ENCODE measurements at places on chromosomes 12 and 14.

DNA sequence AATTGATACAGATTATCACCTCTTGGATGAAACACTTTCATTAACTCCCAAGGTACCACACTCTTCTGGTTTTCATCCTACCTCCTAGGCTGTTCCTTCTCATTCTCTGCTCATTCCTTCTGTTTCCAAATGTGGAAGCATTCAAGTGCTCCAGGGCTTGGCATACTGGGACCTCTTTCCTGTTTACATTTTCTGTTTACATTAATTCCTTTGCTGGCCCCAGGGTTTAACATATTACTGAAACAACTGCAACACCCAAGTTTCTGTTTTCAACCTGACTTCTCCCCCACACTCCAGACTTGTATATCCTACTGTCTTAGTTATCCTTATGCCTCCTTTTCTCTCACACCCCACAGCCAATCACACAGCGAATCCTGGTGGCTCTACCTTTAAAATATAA is 386.3 kb upstream of the GARIN6 start:
- DNase-seq: no peak

GRCh38 chr14:86777963-86778602 is 1214.9 kb downstream of the GALC start:
- DNase-seq: no peak

DNA sequence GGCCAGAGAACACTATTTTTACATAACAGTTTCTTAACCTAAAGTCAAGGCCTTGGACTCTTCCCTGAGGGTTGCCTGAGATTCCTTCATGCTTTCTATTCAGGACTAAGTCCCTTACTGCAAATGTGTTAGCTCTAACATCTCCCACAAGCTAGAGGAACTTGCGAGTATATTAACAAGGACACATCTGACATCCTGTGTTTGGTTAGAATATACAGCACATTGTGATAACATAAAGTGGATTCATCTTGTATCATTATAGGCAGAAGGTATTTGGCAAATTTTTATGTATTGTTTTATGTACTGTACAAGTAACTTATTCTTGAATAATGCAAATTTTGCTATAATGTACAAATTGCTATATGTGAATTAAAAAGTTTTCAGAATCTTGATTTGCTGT is 45.5 kb downstream of the SH2B3 start:
- DNase-seq: no peak

- DNase-seq: no peak
These were observed 38.0 kb downstream of the CHGA start for GRCh38 chr14:92960706-92961566.

- no peak for DNase-seq
These were observed 16.7 kb downstream of the SLC7A7 start for GRCh38 chr14:22798528-22798927.

GRCh38 chr14:77033622-77034589 is 5.4 kb upstream of the IRF2BPL start:
- peak; percentile 51 for DNase-seq

DNA sequence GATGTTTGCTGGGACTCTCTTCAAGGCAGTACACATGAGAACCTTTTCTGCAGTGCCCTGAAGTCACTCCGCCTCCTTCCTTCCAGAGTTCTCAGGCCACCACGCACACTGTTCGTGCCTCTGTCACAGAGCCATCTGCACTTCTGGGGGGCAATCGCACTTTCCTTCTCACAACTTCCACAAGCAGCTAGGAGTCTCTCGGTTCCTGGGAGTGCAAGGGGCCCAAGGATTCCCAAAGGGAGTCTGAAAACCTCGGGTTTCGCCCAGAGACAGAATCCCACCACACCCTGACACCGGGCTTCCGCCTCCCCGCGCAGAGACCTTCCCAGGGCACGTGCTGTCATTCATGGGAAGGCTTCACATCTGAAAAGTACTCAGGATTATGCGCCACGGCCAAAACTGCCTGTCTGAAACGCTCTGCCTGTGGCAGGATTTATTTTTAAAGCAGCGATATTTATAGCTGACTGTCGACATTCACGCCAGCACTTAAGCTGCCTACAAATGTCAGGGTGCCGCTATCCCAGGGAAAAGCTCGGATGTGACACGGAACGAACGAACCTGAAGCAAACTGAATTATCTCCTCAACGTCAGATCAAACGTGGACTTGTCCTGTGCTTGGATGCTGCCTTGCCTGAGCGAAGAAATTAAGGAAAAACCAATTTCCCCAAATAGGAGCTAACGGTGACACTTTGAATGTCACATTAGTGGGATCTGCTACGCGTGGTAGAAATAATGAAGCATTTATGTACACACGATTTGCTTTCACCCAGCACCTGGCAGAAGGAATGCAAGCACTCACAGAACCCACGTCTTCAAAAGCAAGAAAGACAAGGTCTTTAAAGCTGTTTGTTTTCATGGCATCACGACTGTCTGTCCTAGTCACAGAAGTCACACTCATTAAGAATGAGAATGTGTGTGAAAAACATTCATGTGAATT is 154.0 kb downstream of the PIWIL1 start:
- no peak for DNase-seq

DNA sequence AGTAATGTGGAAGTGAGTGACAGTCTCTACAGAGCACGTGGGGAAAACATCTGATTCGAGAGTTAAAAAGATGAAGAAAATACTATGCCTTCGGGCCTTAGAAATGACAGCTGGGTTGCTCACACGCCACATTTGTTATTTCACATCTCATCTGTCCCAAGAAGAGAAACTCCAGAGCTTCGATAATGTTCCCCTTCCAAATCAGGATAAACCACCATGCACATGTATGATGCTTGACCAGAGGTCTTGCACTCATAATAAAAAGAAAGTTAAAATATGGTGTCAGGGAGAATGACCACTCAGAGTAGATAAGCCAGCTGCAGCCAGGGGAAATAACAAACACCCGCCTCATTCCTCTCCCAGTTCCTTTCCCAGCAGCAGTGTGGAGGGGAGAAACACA is 34.6 kb downstream of the NIN start:
- no peak for DNase-seq

- no peak for DNase-seq
These were observed 123.5 kb downstream of the SLC41A2 start for GRCh38 chr12:104834607-104835006.

GRCh38 chr14:98956181-98956580 is 315.8 kb downstream of the BCL11B start:
- DNase-seq: no peak

DNA sequence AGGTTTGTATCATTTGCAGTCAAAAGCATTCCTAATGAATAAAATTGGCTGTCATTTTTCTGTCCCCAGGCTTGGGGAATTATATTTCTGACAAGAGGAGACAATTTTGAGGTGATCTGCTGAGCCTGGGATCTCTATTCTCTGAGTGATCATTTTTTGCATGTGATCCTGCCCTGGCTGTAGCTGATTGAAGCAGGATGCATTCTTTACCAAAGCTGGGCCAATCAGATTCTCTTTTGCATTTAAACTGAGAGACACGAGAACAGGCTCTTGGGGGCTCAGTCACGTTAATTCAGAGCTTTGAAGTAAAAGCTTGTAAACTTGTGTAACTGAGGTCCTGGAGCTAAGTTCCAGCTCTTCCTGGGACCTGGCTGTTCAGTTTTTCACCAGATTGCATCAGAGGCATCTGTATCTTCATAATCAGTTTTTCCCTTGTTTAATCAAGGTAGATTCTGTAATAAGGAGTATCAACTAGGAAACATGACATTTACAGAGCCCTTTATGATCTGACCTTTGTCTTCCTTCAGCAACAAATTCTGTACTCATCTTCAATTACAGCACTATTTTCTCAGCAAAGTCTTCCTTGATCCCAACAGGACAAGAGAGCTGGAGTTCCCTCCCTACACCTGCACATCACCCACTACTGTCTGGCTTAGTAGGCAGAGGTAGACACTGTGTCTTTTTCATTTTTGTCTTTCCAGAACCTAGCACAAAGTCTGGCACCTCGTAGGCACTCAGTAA is 35.0 kb upstream of the MANSC4 start:
- DNase-seq: no peak

GRCh38 chr14:104563742-104564615 is 15.6 kb upstream of the C14orf180 start:
- DNase-seq: peak; percentile 21

DNA sequence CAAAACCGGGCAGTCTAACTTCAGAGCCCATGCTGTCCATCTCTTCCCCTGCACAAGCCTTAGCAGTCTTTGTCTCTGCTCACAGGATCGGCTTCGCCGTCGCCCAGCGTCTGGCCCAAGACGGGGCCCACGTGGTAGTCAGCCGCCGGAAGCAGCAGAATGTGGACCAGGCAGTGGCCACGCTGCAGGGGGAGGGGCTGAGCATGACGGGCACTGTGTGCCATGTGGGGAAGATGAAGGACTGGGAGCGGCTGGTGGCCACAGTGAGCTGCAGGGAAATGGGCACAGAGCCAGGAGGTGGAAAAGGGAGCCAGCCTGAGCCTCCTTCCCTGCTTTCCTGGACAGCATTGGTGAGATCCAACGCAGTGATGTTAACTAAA is 14.2 kb upstream of the CARMIL3 start:
- no peak for DNase-seq

GRCh38 chr14:27634056-27634970 is 1036.5 kb upstream of the NOVA1 start:
- no peak for DNase-seq

DNA sequence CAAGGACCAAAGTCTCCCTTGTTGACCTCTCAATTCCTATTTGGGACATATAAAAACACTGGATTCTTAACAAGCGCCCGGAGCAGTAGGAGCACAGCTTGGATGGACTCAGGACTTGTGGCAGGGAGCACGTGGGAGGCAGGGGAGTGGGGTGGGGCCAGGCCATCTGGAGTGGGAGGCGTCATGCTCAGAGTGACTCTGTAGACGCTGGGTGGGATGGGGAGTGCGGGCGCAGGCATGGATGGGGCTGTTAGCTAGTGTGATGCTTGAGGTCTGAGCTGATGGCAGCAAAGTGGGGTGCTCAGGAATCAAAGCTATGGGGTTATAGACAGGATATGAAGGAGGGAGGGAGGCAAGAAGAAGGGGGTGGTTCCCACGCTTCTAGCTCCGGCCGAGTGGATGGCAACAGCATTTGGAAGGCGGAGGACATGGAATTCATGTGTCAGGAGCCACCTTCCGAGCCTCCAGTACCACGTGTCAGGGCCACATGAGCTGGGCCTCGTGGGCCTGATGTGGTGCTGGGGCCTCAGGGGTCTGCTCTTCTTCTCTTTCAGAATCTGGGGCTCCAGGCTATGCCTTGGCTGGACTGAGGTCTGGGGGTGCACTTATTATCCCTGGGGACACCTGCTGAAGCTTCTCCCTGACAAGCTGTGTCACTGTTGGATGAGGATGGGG is 26.2 kb downstream of the MEG3 start:
- no peak for DNase-seq

GRCh38 chr12:46197883-46198282 is 71.0 kb downstream of the SLC38A1 start:
- DNase-seq: no peak
